GOT3 (cell line): ENCODE measurements at places on chromosomes 11 and 22.

GRCh38 chr11:108975026-108975425 lies 310.2 kb downstream of the DDX10 start:
- DNase-seq, result no peak

DNA sequence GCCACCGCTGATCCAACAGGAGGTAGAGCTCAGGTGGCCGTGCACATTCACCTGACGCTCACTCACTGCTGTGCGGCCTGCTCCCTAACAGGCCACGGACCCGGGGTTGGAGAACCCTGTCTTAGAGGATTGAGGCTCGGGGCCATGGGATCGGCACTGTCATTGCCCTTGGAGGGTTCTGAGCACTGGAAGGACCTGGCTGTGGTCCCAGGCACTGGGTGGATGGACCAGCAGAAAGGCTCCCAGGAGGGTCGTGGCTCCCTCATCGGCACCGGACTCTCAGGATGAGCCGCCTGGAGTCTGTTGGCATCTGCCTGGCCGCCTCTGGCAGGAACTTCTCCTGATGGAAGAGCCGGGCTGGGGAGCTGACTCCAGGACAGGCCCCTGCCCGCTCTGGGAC lies 6.5 kb downstream of the KCNQ1 start:
- DNase-seq, result no peak

DNA sequence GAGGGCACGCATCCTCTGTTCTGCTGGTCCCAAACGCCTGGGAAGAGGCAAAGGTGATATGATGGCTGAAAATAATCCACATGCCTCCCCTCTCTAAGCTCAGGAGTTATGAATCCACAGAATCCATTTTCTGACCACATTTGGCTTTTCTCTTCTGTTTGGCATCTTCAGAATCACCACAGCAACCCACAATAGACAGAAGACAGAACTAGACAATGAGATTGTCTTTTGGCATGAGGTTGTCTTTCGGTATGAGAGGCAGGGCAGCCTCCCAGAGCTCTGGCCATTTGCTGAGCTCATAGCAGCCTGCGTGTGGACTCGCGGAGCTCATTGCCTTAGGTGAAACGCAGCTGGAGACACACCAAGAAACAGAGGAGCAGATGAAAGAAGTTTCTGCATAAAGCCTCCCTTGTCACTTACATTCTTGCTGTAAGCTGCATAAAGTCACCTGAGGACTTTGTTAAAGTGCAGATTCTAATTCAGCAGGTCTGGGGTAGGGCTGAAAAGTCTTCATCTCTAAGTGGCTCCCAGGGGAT lies 868.0 kb downstream of the NTM start:
- DNase-seq, result no peak

DNA sequence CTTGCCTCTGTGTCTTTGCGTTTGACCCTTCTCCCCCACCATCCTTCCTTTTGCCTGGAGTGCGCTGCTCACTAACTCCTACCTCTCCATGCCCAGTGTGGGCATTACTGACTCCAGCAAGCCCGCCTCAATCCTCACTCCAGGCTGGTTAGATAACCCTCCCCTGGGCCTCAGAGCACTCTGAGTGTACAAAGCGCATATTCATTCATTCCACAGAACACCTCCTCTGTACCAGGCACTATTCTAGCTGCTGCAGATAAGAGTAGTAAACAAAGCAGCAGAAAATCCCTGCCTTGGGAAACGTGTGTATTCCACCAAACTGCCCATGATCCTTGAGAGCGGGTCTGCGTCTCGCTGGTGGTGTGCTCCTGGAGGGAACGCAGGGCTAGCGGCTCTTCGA lies 3.2 kb downstream of the SLC22A8 start:
- no peak for DNase-seq

- no peak for DNase-seq
Observed at GRCh38 chr11:87454241-87454640, 416.5 kb downstream of the TMEM135 start.

DNA sequence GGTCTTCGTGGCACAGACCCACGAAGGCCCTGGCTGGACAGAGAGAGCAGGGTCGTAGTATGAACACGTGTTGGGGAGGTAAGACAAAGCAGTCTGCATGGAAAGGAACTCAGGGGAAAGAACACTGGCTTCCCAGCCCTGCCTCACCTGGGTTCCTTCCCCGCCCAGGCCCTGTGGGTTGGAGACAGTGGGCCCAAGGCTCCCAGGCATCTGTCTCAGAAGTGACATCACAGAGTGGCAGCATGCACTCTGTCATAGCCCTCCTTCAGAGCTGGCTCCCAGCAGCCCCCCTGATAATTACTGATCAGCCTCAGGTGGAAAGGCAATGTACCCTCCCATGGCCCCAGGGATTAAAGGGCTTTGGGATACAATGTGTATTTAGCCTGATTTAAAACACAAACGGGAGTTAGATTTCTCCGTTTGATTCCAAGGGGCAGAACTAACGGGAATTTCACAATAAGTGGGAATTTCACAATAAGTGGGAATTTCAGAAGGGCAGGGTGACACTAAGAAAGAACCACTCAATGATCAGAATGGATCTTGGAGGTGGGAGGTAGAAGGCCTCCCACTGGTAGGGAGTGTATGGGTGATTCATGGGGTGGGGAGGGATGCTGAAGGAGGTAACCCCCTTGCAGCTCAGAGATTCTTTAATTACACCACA lies 65.1 kb downstream of the SLC22A12 start:
- DNase-seq, result no peak

DNA sequence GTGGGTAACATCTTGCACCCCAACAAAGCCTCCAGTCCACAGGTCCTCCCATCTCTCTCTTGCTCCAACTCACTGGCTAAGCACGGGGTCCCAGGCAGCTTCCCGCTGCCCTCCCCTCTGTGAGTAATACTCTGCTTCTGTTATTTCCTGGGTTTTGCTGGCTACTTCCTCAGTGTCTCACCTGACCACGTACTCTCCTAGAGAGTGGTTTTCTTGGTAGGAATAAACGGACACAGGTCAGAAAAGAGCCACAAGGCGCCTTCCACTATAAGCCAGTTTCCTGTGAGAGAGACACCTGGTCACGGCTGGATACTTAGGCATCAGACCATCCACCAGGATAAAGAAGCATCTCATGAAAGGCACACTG lies 36.0 kb downstream of the ARRB1 start:
- DNase-seq, result no peak

GRCh38 chr11:64457416-64458010 lies 98.6 kb downstream of the RPS6KA4 start:
- DNase-seq, result no peak

- DNase-seq, result no peak
Observed at GRCh38 chr22:45629469-45630089, 42.1 kb upstream of the ATXN10 start.

GRCh38 chr11:60924906-60925853 lies 920 bp downstream of the TMEM132A start:
- DNase-seq, result no peak

- no peak for DNase-seq
Observed at GRCh38 chr11:68021167-68021787, 9.2 kb upstream of the NDUFS8 start.

DNA sequence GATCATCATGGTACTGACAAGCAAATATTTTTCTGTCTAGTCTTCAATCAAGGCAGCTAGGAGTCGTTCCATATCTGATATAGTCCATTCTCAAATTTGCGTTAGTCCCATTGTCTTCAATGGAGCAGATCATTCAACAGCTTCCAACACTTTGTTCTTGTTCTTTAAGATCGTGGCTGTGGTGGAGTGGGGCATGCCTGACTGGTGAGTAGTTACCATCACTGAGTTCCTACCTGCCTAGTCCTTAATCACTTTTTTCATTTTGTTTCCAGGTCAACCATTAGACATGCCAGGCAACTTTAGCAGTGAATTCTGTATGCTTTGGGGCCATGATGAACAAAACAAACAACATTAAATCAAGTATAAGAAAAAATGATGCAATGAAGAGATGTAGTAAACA lies 693.1 kb upstream of the KIRREL3 start:
- DNase-seq, result no peak
